ENCODE measurements at places on chromosomes 11 and 22.

- no peak for DNase-seq
Observed at GRCh38 chr11:93540896-93541553, 2.2 kb downstream of the SMCO4 start.

- no peak for DNase-seq
Observed at GRCh38 chr11:76329983-76330382, 50.9 kb downstream of the THAP12 start.

GRCh38 chr11:35746356-35747153 is 84.0 kb downstream of the TRIM44 start:
- DNase-seq: no peak

DNA sequence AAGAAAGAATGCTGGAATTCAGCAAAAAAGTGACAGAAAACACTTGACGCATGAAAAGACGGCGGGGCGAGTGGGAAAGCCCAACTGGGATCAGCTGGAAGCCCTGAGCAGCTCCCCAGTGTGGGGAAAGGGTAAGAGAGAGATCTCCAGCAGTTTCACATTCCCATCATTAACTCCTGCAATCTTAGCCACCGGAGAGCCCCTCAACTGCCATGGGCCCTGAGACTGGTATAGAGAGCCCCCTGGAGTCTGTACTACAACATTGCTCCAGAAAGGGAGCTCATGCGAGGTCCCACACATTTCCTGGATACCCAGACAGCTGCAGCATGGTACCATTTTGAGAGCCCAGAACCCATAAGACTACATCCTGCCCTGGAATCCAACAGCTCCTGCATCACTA is 31.1 kb downstream of the MRGPRX4 start:
- peak; percentile 42 for DNase-seq

DNA sequence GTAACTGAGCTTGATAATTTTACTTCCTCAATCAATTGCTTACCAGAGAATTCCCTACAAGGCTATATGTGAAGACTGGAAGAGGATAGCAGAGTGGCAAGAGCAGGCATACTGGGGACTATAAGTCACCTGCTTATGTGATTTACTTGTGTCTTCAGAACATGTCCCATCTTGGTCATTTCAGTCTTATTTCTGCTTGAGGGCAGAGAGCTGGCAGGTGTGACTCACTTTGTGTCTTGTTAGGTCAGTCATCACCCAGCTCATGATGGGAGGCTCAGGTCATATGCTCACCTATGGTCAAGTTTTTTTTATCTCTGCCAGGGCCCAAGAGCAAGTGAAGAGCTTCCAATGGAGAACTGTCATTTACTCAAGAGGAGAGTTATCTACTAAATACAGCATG is 6.2 kb downstream of the SRSF8 start:
- no peak for DNase-seq

GRCh38 chr22:24230911-24231656 is 13.8 kb downstream of the GGT5 start:
- peak; percentile 32 for DNase-seq

DNA sequence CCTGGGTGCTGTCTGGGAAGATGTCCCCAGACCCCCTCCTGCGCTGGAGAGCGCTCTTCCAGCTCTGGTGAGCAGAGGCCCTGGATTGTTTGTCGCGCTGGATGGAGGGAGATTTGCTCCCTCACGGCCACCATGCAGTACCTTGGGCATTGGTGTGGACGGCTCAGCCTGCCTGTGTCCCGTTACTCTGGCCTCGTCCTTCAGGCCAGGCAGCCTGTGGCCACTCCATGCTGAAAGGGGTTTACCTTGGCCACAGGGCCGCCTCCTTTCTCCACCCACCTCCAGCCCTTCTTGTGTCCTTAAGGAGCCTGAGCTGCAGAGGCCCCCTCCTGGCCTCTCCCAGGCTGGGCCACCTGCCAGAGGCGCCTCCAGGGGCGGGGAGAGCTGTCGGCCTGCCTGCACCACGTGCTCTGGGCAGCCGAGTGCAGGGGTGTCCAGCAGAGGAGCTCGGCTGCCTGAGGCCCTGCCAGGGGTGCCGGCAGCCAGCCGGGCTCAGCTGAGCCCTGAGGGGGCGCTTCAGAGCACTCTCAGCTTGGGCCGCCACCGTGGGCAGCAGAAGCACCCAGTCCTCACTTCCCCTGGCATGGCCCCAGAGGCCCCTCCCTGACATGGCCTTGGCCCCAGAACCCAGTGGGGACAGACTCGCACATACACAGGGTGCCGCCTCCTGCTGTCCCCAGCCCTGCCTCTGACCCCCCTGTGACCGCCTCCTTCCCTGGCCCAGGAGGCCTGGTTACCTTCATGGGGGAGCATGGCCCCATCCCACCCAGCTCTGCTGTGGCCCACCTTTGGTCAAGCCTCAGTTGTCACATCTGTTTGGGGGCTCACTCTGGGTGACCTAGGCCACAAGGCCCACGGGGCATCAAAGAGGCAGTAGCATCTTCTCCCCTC is 3.4 kb downstream of the CCND1 start:
- peak; percentile 74 for DNase-seq

GRCh38 chr22:40238425-40239344 is 61.0 kb downstream of the TNRC6B start:
- DNase-seq: peak; percentile 76

DNA sequence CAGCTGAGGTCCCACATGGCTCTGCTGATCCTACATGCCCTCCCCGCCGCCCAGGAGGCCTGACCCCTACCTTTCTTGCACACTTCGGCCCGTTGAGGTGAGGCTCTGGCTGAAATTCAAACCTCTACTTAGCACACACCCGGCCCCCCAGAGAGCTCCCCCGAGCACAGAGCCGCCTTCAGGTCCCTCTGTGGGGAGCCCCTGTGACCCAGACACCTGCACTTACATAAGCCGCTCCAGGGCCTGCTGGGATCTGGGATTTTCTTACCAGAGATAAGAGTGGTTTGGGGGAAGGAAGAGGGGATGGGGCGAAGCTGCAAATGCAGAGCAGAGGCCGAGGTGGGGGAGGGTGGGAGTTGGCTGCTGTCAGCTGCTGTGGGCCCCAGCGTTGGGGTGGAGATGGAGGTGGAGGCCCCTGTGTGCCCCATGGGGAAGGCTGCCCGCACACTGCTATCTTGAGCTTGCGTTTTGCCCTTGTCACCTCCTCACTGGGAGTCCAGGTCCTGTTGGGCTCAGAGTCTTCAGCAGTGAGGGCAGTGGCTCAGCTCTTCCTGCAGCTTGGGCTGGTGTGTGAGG is 30.6 kb downstream of the CAPN1 start:
- DNase-seq: no peak

DNA sequence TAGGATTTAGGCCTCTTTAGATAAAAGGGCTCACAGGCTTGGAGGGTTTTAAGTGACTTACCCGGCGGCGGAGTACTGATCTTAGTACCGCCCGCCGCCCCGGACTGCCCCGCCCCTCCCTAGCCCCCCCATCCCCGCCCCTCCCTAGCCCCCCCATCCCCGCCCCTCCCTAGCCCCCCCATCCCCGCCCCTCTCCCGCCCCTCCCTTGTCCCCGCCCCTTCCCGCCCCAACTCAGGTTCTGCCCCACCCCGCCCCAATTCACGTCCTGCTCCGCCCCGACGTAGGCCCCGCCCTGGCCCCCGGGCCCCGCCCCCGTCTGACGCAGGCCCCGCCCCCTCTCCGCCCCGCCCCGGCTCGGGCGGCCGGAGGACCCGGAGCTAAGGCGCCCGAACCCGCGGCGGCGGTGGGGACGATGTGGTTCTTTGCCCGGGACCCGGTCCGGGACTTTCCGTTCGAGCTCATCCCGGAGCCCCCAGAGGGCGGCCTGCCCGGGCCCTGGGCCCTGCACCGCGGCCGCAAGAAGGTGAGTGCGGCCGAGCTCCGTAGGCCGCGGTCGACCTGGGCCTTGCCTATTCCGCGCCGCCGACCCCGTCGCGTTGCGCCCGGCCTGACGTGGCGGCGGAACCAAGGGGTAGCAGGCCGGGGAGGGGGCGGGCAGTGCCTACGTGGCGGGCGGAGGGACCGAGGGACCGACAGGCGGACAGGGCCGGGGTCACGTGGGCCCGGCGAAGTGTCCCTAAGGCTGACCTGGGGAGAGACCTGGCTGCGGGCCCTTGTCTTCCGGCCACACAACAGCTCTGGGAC is at the start of gene SCYL1:
Gene SCYL1, plus strand, starts transcription at position 343 of the 805 bp plus-strand sequence. Its CDS starts 71 bp downstream, at position 414.
- peak; percentile 87 for DNase-seq

DNA sequence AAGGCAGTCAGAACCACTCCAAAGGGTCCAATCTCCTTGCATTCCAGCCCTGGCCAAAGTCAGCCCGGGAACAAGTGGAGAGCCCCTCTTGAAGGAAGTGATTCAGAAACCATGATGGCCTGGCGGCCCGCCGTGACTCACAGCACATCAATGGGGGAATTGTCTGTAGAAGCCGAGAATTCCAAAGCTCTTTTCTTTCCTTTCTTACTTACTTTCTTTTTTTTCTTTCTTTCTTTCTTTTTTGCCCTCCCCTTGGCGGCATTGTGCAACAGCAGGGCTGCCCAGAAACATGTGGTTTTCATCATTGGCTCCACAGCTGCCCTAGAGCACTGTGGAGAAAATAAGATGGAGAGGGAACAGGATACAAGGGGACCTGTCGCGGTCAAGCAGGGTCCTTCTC is 140.2 kb upstream of the TIMP3 start:
- DNase-seq: peak; percentile 28

DNA sequence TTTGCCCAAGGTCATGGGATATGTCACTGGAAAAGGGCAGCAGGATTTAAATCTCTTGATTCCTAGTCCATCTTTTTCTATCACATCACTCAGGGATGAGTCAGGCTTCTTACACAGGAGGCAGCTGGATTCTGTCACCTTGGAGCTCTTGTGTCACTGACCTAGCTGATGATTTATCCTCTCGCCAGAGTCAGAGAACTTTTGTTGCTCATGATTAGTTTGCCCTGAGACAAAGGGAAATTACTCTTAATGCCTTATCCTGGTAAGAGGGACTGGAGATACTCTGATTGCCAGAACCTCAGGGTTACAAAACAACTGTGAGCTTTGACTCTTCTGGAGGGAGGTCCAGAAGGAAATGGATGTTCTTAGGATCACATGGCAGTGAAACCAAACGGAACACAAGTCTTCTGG is 10.1 kb downstream of the COA4 start:
- peak; percentile 90 for DNase-seq

GRCh38 chr22:38826386-38826785 is 17.4 kb downstream of the NPTXR start:
- no peak for DNase-seq

DNA sequence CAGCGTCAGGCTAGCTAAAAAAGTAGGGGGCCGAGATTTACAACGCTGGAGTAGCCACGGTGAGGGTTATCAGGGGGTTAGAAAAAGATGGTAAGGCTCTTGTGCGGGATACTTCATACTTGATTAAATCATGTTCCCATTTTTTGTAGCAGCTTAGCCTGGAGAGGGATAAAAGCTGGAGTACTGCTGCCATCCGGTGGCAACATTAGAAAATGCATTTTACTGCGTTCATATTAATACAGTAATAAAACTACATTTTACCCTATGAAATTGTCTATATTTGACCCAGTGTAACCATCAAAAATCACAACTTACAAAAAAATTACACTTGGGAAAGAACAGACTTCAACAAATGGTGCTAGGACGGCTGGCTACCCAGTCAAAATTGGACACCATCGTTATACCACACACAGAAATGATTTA is 17.3 kb downstream of the RPUSD4 start:
- DNase-seq: peak; percentile 76

DNA sequence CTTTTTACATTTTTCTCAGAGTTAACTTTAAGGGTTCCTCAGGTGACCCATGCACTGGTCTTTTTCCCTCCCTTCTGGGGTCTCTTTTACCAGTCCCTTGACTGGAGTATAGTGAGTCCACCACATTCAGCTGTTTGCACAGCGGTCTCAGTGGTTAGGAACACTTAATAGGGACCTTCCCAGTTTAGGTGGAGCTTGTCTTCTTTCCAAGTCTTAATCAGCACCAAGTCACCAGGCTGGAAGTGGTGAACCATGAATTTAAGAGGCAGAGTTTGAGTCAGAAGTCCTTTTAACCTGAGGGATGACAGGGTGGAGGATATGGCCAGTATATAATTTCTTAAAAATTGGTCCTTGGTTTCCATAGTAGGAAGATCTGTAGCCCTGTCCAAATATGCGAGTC is 349.7 kb upstream of the MPPED2 start:
- no peak for DNase-seq

GRCh38 chr11:120880498-120881175 is 143.3 kb upstream of the TBCEL start:
- no peak for DNase-seq

GRCh38 chr22:46070215-46070802 is 80.0 kb upstream of the PPARA start:
- peak; percentile 60 for DNase-seq

DNA sequence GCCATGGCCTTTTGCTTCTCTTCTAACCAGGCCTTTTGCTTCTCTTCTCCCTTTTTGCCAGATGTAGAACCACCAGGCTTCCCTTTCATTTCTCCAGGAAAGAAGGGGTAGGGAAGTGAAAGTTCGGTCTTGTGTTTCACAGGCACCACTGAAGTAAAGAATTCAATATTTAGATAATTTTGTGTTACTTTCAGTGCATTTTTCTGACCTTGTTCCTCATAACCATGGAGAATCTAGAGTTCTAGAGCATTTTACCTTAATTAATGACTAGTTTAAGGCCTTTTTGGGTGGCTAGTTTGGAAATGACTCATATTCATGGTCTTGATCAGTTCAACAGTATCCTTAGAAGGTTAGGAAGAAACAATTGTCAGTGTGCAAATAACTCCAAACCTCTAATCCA is 22.7 kb downstream of the GRAMD1B start:
- no peak for DNase-seq

- DNase-seq: no peak
Observed at GRCh38 chr11:22203281-22203680, 10.4 kb downstream of the ANO5 start.

- DNase-seq: peak; percentile 36
Observed at GRCh38 chr11:67179892-67180490, 60.9 kb downstream of the KDM2A start.

- DNase-seq: no peak
Observed at GRCh38 chr22:28835630-28836189, 35.3 kb upstream of the XBP1 start.

GRCh38 chr22:49693416-49693815 is 134.3 kb downstream of the BRD1 start:
- no peak for DNase-seq

GRCh38 chr11:67119585-67120391 is 725 bp downstream of the KDM2A start:
- peak; percentile 50 for DNase-seq

GRCh38 chr11:69638941-69639681 is 1.8 kb upstream of the CCND1 start:
- peak; percentile 98 for DNase-seq

DNA sequence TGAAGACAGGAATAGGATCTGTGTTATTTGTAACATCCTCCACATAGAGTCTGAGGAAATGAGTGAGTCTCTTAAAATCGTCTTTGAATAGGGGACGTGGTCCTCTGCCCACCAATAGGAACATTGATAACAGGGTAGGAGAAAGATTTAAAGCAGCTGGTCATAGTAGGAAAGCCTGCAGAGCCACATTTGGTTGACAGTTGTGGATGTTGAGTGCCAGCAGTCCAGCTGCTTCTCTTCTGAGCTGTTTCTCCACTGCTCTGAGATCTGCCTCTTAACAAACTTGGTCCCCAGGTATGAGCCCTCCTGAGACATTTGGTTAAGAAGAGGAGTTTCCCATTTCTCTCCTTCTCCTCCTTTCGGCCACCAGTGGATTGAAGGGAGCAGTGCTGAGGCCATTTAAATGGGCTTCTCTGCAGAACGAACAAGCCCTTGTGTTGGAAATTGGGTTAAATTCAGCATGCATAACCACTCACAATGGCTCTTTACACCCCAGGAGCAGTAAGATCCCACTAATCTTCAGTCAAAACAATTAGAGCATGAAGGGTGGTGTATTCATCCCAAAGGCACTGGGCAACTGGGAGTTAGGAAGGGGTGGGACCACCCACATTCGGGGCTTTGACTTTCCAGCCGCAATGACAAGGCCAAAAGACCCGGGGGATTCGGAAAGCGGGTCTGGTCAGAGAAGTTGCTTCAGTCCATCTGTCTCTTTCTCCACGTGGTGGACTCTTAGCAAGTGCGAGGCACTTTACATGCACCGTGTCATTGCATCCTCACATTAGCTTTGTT is 32.3 kb downstream of the MIAT start:
- DNase-seq: no peak

All from dermis blood vessel endothelial cell (primary cell).